NCI-H146 (cell line): ENCODE measurements at places on chromosomes 2 and 18.

DNA sequence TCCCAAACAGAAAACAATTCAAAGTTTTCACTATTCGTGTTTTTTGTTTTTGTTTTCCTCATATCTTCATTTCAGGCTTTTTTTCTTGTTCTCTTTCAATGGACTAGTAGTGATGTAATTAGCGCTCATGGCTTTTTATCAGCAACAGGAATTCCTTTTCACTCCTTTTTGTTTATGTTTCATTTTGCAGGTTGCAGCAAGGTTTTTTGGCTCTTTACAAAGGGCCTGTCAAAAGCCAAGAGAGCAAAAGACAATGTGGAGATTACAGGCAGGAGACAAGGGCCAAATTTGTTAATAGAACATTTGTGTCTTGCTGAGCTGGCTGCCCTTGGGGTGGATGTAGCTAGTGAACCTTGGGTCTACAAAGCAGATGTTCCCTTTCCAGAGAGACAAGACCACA, 467.4 kb upstream of the CDH20 start:
- no peak for DNase-seq

GRCh38 chr18:73645160-73645715, 502.4 kb downstream of the FBXO15 start:
- no peak for DNase-seq

- no peak for DNase-seq
Measured at GRCh38 chr18:48861181-48861708, 89.5 kb downstream of the SMAD7 start.

GRCh38 chr2:241053576-241054251, 48.4 kb downstream of the MTERF4 start:
- DNase-seq: no peak

DNA sequence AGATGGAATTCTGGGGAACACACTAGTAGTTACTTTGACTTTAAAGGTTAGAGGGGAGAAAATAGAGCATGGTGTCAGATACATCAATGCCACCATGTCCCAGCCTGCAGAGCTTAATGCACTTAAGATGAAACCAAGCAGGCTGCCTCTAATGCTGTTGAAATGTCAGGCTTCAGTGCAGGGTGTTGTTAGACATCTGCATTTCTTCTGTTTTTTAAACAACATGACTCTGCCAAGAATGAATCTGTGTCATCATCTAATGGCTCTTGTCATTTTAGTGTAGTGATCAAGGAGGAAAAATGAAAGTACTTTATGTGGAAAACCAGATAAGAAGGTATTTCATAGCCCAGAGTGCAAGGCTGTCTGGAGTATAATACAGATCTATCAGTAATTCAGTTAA, 29.9 kb downstream of the LYPD1 start:
- no peak for DNase-seq

- no peak for DNase-seq
Measured at GRCh38 chr18:80033181-80034067, 810 bp upstream of the RBFA start.

- DNase-seq: no peak
Measured at GRCh38 chr2:164458792-164459191, 162.5 kb downstream of the GRB14 start.

- no peak for DNase-seq
Measured at GRCh38 chr2:64133828-64134227, 10.4 kb downstream of the PELI1 start.

GRCh38 chr2:223758131-223758840, 79.1 kb downstream of the AP1S3 start:
- DNase-seq: no peak

DNA sequence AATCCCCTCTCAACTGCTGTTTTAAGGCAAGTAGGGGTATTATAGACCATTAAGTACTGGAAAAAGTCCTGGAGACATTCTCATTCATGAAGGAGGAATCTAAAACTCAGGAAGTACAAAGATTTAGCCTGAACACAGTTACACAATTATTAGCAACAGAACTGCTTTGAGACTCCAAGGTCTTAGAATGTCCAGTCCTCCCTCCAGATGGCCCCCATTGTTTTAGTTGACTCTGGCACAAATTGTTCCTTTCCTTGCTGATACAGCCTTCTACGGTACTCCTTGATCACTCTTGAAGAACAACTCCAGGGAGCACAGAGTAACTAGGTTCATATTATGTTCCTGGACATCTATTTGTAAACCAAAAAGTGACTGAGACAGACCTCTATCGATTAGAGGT, 210.1 kb upstream of the RND3 start:
- no peak for DNase-seq

DNA sequence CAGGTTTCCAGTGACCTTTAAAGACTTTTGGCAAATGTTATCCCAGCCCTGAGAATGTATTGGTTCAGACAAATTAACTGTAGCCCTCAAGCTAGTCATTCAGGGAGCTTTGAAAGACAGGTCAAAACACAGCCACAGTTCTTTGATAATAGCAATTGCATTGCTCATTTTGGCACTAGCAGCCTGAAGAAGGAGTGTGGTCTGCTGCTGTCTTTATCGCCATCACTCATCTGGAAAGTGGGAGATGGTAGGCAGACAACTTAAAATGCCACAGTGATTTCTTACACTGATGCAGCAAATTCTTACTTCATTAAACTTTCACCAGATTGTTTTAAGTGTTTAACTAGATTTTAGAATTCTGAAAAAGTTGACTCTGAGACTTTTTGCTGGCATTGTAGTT, 47.2 kb downstream of the DOK6 start:
- DNase-seq: no peak

DNA sequence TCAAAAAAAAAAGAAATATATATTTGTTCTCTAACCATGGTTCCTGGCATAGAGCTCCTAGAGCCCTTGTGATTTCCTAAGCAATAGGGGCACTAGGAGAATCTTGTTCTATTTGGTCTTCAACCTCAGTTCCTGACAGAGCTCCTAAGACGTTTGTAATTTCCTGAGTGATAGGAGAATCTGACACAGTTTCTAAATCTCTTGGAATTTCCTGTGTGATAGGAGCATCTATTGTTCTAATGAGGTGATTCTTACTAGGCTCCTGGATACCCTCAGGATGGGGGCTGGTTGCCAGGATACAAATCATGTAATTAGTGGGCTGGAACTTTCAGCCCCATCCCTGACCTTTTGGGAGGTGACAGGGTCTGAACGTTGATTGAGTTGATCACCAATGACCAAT, 245.8 kb downstream of the ZEB2 start:
- DNase-seq: no peak

GRCh38 chr2:86464652-86465051, 23.5 kb downstream of the KDM3A start:
- no peak for DNase-seq

GRCh38 chr2:134489732-134490384, 228.9 kb downstream of the TMEM163 start:
- no peak for DNase-seq
